Tibial nerve (tissue), 4 donors: ENCODE measurements at places on chromosomes 2 and 18. TPM values are rescaled to one million over a fixed set of nuclear protein-coding genes. Genes with fewer than 3 reads are reported as not detected.

The ANKRD44 gene
- total RNA-seq, result 42.0 TPM

The FNDC4 gene
- 7.0 TPM for total RNA-seq

The ASPRV1 gene
- 2.5 TPM for total RNA-seq

The MYO3B gene
- not detected for total RNA-seq

The TMEM237 gene
- 18.6 TPM for total RNA-seq

DNA sequence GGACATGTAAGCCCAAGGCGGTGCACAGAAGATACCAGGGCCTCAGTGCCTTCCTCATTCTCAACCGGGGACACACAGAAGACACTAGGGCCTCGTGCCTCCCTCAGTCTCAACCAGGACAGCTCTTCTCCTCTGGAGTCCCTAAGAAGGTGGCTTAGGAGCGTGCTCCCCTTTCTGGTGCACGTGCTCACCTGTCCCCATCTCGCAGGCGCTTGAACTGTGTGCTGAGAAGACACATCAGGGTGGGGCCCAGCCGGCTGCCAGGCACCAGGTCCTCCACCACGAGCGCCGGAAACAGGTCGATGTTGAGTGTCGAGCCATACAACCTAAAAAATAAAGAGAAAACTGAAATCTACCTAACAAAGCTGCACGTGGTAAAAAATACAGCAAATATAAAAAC is 99.9 kb downstream of the PXDN start:
- no peak for DNase-seq

- no peak for DNase-seq
Observed at GRCh38 chr18:24735624-24736231, 275.3 kb downstream of the HRH4 start.

GRCh38 chr2:162184359-162184758 is 32.3 kb upstream of the GCG start:
- no peak for DNase-seq

The PRKCE gene
- total RNA-seq, result 14.4 TPM

The ACTG2 gene
- 16.2 TPM for total RNA-seq

DNA sequence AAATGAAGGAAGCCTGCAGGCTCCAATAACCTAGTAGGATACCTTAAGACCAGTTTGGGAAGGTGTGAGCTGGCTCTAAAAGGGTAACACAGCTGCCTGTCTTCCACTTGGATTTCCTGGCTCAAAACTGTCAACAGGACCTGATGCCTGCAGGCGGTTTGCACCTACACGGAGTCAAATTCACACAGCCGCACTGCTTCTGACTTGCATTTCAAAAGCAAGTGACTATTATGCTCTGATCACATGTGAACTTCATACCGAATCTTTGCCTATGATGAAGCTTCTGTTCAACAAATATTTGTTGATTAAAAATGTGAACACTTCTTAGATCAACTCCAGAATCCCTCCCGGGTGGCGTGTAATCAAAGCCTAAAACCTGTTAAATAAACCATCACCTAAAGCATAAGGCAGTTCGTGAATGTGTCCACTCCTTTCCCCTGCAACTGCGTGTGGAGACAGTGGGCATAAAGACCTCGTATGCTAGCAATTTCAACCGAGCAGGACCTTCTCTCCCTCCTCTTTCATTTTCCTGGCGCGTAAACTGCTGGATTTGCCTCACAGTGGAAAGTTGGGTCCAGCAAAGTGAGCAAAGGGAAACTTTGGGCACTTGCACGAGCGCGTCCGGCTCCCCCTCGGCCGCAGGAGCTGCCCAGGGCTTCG is 784 bp downstream of the CRACDL start:
- no peak for DNase-seq

DNA sequence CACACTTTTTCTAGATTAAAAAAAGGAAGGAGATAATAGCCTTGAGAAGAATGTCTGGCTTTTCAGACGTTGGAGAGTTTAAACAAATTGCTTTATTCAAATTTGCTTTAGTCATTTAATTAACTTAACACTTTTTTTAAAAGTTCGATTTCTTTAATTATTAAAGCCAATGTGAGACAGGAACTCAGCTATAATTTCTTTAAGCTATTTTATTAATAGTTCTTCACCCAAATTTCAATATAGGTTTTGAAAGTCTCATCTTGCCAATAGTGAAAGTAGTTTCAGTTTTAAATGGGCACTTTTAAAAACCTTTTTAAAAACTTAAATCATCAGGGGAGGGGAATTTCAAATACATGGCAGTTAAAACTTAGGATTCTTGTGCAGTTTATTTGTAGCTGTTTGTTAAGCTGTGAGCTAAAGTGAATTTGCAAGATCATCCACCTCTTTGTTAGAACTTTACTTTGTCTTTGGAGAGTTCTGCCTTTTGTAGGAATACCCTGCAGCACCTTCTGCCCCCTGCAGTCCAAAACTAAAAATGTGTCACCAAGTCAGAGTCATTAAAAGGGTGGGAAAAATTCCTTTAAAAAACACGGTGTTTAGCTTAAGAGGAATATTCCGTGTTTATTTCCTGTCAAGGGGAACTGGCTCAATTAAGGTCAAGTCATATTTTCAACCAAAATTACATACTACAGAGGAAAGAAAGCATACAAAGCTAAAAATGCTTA is 4.6 kb downstream of the TGIF1 start:
- no peak for DNase-seq

The KLHL30 gene
- 2.1 TPM for total RNA-seq

DNA sequence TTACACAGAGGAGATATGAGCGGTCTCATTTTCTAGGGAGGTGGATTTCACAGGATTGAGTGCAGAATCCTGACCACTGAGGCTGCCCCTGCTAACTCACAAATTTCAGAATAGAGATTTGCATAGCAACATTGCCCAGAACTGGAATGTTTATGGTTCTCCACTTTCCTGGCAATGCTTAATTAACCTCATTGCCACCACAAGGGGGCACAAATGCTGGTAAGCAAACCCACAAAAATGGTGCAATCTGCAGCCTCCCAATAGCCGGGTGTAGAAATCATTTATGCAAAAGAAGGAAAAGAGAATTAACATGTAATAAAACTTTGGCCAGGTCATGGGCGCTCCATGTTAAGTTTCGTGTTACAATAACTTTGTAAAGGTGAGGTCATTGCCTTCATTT is 112.4 kb downstream of the CYRIA start:
- DNase-seq, result peak; percentile 59

DNA sequence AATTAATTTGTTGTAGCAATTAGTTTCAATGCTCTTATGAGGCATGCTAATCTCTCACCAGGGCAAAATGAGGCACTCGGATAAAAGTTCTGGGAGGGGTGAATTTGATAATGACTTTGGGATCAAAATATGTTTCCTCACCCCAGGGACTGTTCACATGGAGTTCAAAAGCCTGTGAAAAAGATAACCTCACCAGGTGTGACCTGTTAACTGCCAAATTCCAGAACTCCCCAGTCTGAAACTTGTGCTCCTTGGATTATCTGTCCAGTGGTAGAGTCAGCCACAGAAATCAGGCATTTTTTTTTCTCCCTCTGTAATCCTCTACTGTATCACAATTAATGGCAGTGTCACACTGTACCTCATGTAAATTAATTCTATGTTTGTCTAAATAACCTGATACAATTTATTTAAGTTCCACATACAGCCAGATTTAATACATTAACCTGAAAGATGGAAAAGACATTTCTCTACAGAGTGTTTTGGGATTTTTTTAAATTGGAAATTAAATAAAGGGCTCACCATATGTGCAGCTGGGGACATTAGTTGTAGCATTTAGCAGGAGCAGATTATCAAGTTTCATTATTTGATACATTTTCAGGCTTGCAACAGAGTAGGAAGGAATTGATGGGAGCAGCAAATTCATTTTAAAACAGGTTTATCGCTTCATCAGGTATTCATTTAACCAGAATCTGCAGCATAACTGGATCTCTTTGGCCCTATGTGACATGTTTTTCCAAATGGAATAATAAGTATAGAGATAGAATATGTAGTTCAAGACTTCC is 191.2 kb downstream of the VWC2L start:
- no peak for DNase-seq

The EFEMP1 gene
- total RNA-seq, result 253 TPM

- DNase-seq, result no peak
Observed at GRCh38 chr18:13178976-13179375, 39.6 kb upstream of the LDLRAD4 start.

DNA sequence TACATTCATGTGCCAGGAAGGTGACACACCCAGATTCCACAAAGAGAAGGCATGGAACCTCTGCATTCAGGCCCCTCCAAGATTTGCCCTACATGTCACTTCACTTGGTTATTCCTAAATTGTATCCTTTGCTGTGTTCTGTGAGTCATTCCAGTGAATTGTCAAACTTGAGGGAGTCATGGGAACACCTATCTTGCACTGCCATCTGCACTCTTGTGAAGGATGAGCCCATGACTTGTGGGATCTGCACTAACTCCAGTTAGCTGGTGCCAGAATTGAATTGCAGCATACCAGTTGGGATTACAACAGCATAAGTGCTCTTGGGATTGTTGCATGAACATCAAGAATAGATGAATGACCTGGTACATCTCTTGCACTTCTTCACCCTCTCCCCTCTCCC is 1288.0 kb upstream of the ZEB2 start:
- no peak for DNase-seq

The UPP2 gene
- total RNA-seq, result not detected

DNA sequence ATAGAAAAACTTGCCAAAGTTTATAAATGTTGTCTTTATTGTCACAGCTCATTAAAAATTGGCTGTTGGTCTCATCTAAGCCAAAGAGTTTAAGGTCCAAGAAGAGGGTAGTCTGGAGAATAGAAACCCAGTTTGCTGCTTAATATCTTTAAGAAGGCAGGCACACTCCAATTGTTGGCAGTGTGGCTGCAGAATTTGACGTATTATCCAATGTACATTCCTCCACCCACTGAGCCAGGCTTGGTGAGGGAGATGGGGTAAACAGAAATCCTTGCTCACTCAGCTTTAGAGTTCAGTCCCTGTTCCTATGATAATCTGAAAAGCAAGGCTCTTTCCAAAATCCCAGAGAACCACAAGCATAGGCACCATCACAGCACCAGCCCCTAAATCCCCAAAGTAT is 10.7 kb upstream of the ADD2 start:
- no peak for DNase-seq

The SH3BP4 gene
- total RNA-seq, result 25.8 TPM

The ADGRF3 gene
- total RNA-seq, result not detected

DNA sequence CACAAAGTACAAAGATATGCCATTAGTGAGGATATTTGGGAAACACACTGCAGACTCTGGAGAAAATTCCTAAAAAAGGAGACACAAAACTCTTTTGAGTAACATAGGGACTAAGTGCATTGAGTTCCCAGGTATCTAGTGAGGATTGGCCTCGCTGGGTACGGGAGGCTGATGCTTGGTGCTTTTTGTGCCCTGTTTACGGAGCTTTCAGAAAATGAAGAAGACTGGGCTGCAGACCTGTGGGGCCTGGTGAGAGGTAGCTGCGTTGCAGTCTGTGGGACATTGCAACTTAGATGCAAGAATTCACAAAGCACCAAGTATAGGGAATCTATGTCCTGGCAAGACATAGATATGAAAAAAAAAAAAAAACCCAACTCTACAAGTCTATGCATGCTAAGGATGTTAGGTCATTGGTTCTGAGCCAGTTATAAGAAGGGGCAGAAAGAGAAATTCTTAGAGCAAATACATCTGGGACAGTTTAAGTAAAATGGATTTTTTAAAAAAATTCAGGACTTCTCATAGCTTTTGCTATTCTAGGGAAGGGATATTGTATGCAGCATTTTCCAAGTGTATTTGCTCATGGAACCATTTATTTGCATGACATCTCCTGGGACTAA is 156.0 kb downstream of the SLC4A3 start:
- no peak for DNase-seq

DNA sequence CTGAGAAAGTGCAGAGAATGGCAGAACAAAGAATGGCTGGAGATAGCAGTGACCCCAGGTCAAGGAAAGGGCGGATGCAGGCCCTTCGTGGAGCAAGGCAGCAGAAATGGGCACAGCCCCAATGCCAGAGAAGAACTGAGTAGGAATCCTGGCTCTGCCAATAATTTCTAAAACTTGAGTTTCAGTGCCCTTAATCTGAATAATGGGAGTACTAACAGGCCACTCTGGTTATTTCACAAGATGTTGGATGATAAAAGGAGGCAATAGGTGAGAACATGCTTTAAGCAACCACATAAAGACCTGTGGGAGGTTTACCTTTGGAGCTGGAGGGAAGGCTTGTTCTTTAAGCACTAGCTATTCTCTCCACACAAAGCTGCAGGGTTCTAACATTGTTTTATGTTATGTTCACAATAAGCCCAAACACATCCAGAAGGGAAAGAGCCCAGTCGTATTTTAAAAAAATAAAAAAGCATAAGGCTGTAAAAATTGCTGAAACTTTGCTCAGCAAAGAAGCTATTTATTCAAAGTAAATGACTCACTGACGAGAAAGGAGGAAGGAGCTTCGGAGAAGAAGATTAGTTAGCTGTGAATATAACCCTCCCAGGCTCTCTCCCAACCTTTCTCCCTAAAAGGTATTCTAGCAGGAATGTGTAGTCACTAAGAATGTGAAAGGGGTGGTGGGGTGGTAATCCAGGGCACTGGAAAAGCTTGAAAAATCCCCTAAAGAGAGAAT is 470.2 kb downstream of the TXNL1 start:
- no peak for DNase-seq

The BABAM2 gene
- total RNA-seq, result 43.8 TPM

- no peak for DNase-seq
Observed at GRCh38 chr2:160063271-160063670, 856 bp upstream of the PLA2R1 start.

DNA sequence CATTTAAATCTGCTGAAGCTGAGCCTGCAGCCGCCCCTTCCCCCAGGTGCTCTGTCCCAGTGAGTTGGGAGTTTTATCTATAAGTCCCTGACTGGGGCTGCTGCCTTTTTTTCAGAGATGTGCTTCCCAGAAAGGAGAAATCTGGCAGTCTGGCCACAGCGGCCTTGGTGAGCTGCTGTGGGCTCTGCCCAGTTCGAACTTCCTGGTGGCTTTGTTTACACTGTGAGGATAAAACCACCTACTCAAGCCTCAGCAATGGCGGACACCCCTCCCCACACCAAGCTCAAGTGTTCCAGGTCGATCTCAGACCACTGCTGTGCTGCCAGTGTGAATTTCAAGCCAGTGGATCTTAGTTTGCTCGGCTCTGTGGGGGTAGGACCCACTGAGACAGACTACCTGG is 97.3 kb downstream of the ACAA2 start:
- no peak for DNase-seq

- DNase-seq, result no peak
Observed at GRCh38 chr2:85839461-85839860, 49.3 kb downstream of the ST3GAL5 start.

GRCh38 chr2:79573895-79574674 is 61.2 kb downstream of the CTNNA2 start:
- no peak for DNase-seq

GRCh38 chr18:58106289-58107070 is 62.5 kb downstream of the NEDD4L start:
- no peak for DNase-seq

GRCh38 chr18:36176711-36177110 is 10.6 kb upstream of the MOCOS start:
- DNase-seq, result no peak

GRCh38 chr2:218017211-218018053 is 14.6 kb upstream of the TNS1 start:
- DNase-seq, result no peak

DNA sequence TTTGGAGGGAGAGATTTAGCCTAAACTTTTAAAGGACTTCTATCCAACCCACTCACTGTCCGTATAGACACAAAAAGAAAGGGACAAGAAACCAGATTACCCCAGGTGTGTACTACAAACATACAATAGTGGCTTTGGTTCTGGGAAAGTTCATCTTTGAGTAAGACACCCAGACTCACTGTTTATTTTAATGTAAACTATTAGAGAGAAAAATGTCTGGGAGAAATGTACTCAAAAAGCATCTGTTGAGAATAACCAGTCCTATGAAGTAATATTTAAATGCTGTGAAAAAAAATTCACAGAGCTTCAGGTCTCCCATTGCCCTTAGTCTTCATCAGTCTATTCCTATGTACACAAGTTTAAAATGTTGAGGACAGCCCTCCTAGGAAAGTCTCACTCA is 107.5 kb downstream of the SLC8A1 start:
- DNase-seq, result no peak

The SNORC gene
- total RNA-seq, result 10.5 TPM
